Regular cardiac myocyte (primary cell): ENCODE measurements at places on chromosomes 1 and 21. TPM values are rescaled to one million over a fixed set of nuclear protein-coding genes. Genes with fewer than 3 reads are reported as not detected.

Gene DYNLT5
- 2.5 and 3.8 TPM in 2 replicates for total RNA-seq

Gene IGSF8
- 14.8 and 35.8 TPM in 2 replicates for total RNA-seq

Gene PIGR
- under 0.01 TPM in 2 replicates for total RNA-seq

Gene FCAMR
- under 0.01 TPM in 1 of 2 replicates, not detected in the other for total RNA-seq

Gene PTGFR
- 12.7 and 16.9 TPM in 2 replicates for total RNA-seq

Gene AQP10
- 0.19 and 0.56 TPM in 2 replicates for total RNA-seq

Gene AIM2
- not detected in 2 replicates for total RNA-seq

Gene AMY1C
- not detected in 2 replicates for total RNA-seq

Gene ESRRG
- total RNA-seq, result under 0.01 TPM in 1 of 2 replicates, not detected in the other

Gene OR6N1
- total RNA-seq, result not detected in 2 replicates

Gene ALX3
- total RNA-seq, result not detected in 2 replicates

Gene CRABP2
- total RNA-seq, result 7.9 and 8.1 TPM in 2 replicates

Gene TSPAN2
- 0.58 and 0.85 TPM in 2 replicates for total RNA-seq

Gene DPM3
- total RNA-seq, result 27.6 and 28.0 TPM in 2 replicates

Gene CDA
- total RNA-seq, result 0.85 TPM in 1 of 2 replicates, not detected in the other

Gene PDE4B
- 11.7 and 25.4 TPM in 2 replicates for total RNA-seq

Gene CADM3
- total RNA-seq, result 0.28 TPM in 1 of 2 replicates, not detected in the other

Gene OR2T2
- total RNA-seq, result not detected in 2 replicates

Gene CELA3A
- not detected in 2 replicates for total RNA-seq
